Mesendoderm (in vitro differentiated cells): ENCODE measurements at places on chromosomes 6 and 20.

- no peak overlapping the region for H3K27ac ChIP-seq
- peaks cover 85% of the 10 kb centered on the region for H3K27me3 ChIP-seq
- no peak overlapping the region for H3K4me3 ChIP-seq
- H3K36me3 ChIP-seq, result no peaks in the 10 kb centered on the region
Measured at GRCh38 chr20:21521596-21522480, 8.0 kb upstream of the NKX2-2 start.

DNA sequence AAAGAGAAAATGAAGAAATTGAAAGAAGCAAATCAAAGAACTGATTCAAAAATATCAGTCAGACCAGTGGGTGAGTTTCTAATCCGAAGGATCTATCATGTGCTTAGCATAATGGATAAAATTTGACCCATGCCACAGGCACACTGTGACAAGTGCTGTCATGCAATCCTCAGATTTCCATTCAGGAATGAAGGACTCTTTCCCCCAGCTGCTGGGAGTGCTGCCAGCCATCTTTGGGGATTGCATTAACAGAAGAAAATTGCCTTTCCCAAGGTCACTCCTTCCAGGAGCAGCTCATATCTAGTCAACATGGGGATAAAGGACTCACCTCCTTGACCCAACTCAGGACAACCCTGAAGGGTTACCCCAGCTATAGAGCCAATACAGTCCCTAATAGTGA lies 316.7 kb upstream of the TBX18 start:
- DNase-seq, result no peak
- H3K4me1 ChIP-seq, result no peaks in the 10 kb centered on the region
- no peak overlapping the region for H3K4me3 ChIP-seq
- H3K27ac ChIP-seq, result no peak overlapping the region

- H3K4me1 ChIP-seq, result no peaks in the 10 kb centered on the region
- peak; percentile 30 for DNase-seq
- H3K36me3 ChIP-seq, result no peaks in the 10 kb centered on the region
- H3K27ac ChIP-seq, result no peak overlapping the region
- H3K27me3 ChIP-seq, result no peaks in the 10 kb centered on the region
Measured at GRCh38 chr6:29834564-29835436, 7.2 kb downstream of the HLA-G start.

DNA sequence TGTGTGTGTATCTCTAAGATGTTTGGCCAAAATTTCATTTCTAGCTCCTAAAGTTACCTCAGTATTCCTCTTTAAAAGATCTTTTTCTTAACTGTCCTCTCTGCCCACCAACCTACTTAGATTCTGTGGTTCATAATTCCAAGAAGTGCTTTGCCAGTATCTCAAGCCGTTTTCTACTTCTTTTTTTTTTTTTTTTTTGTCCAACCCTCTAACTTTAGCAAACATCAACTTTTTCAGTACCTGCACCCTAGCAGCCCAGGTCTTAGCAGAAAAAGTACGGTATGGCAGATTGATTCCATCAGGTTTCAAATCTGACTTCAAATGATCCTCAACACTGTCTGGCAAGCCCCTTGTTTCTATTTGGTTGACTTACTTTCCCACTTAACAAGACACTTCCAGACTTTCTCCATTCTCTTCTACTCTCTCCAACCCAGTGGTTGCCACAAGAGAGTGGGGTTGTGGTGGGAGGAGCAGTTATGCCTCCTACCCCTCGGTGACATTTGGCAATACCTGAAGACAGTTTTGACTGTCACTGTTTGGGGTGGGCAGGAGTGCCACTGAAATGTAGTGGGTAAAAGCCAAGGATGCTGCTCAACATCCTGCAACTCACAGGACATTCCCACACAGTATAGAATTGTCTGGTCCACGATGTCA lies 10.8 kb upstream of the MAN1A1 start:
- no peak for DNase-seq
- H3K36me3 ChIP-seq, result no peaks in the 10 kb centered on the region
- H3K4me3 ChIP-seq, result no peak overlapping the region
- no peak overlapping the region for H3K27ac ChIP-seq
- no peaks in the 10 kb centered on the region for H3K27me3 ChIP-seq

GRCh38 chr20:47003223-47003622 lies 108.6 kb downstream of the EYA2 start:
- no peaks in the 10 kb centered on the region for H3K27me3 ChIP-seq
- DNase-seq, result no peak
- H3K4me1 ChIP-seq, result no peaks in the 10 kb centered on the region
- H3K4me3 ChIP-seq, result no peak overlapping the region
- H3K27ac ChIP-seq, result no peak overlapping the region
- H3K36me3 ChIP-seq, result no peaks in the 10 kb centered on the region

DNA sequence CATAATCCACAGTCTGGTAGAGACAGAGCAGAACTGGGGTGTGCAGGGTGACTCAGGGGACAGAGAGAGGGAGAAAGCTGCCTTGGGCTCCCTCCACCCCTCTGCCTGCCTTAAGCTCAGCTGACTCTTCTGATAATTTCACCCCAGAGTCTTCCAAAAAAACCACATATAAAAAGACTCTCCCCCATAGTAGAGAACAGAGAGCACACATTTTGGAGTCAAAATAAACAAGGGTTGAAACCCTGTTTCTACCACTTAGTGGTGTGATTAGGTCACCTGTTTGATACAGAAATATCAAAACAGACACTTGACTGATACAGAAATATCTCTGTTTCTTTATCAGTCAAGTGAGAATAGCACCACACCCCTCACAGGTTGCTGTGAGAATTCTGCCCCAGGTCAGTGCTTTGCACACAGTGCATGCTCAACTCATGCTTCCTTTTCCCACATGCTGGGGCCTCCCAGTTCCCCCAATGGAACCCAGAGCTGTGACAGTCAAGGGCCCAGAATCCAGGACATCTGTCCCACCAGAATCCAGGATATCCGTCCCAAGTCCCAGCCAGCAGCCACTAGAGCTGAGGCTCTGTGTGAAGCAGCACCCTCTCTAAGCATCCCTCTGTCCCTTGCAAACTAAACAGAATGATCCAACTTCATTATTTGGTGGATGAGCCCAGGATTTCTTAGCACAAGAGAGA lies 1.2 kb downstream of the TREML2 start:
- DNase-seq, result no peak
- H3K27me3 ChIP-seq, result no peaks in the 10 kb centered on the region
- H3K27ac ChIP-seq, result no peak overlapping the region
